ENCODE measurements at places on chromosomes 5 and 9.

- DNase-seq = no peak
Measured at GRCh38 chr9:105218673-105219072, 25.8 kb upstream of the SLC44A1 start.

DNA sequence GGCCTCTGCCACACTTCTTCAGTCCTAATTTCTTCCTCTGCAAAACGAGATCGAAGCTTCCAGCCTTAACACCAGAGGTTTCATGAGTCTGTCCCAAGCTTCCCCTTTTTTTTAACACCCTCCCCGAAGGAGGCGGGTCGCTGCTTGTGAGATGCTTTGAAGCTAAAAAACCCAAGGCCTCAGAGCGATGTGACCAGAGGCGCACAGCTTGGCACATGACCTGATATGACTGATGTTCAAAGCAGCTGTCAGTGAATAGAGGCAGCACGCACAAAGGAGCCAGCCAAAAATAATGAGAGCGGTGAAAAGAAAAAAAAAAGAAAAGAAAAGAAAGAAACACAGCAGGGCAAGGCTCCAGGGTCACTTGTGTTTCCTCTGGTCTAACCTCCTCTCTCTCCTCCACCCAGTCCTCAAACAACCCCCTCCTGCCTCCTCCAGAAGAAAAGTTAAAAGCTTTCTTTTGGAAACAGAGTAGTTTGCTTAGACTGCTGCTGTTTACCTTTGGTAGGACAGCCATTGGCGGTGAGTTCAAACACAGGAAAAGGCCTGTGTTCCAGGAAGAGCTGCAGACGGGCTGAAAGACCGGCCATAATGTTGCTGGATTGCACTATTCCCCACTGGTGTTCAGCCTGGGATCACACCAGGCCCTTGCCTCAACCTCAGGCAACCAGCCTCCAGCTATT is 10.9 kb upstream of the ZNF366 start:
- no peak for DNase-seq

DNA sequence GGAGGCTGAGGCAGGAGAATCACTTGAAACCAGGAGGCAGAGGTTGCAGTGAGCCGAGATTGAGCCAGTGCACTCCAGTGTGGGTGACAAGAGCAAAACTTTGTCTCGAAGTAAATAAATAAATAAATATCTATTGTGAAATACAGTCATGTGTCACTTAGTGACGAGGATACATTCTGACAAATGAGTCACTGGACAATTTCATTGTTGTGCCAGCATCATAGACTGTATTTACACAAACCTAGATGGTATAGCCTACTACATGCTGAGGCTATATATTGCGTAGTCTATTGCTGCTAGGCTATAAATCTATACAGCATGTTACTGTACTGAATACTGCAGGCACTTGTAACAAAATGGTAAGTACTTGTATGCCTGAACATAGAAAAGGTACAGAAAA is 61.1 kb upstream of the CCL21 start:
- DNase-seq = no peak

DNA sequence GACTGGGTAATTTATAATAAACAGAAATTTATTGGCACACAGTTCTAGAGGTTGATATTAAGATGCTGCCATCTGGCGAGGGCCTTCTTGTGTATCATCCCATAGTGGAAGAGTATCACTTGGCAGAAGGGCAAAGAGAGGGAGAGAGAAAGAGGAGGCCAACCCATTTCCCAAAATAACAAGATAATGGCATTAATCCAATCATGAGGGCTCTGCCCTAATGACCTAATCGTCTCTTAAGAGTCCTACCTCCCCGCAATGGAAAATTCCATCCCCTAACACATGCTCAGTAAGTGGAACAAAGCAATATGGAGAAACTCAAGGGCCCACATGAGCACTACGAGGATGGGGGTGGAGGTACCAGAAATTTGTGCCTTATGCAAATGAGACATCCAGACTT is 17.6 kb upstream of the VDAC1 start:
- DNase-seq = no peak

GRCh38 chr9:82410866-82411265 is 422.3 kb downstream of the SPATA31D1 start:
- no peak for DNase-seq

DNA sequence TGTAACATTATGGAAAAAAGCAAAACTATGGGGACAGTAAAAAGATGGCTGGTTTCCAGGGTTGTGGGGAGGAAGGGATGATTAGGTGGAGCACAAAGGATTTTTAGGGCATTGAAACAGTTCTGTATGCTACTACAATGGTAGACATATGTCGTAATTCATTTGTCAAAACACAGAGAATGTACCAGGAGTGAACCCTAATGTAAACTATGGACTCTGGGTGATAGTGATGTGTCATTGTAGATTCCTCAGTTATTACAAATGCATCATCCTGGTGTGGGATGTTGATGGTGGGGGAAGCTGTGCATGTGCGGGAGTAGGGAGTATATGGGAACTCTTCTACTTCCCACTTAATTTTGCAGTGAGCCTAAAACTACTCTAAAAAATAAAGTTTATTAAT is 135.0 kb upstream of the GABRP start:
- peak; percentile 70 for DNase-seq

DNA sequence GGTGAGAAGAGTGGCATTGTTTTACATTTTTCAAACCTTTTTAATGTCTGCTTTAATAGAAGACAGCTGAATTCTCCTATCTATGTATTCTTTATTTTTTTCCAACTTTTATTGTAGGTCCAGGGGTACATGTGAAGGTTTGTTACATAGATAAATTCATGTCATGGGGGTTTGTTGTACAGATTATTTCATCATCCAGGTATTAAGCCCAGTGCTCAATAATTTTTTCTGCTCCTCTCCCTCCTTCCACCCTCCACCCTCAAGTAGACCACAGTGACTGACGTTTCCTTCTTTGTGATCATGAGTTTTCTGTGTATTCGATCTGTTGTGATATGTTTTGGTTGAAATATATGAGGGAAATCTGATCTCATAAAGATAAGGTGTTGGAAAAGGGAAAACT is 1.7 kb upstream of the SREK1 start:
- DNase-seq = no peak

DNA sequence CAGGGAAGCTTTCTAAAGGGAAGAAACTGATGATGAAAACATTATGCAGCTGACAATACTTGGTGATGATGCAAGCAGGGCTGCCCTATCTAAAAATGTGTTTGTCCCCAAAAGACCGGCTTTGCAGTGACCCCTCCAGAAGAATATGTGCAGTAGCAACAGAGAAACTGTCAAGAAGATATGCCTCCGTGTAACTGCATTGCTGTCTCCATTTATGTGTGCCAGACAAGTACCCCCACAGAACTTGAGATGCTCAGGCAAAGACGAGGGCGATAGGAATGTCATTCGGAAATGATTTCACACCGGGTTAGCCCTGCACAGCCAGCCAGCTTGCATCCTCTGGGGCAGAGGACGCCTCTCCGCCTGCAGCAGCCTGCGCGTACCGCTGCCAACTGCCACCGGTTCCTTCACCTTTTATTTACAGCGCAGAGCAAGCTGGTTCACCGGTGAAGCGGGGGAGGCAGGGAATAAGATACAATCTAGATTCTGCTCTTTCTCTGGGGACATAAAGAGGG is 2.0 kb downstream of the GABBR2 start:
- DNase-seq = peak; percentile 3

DNA sequence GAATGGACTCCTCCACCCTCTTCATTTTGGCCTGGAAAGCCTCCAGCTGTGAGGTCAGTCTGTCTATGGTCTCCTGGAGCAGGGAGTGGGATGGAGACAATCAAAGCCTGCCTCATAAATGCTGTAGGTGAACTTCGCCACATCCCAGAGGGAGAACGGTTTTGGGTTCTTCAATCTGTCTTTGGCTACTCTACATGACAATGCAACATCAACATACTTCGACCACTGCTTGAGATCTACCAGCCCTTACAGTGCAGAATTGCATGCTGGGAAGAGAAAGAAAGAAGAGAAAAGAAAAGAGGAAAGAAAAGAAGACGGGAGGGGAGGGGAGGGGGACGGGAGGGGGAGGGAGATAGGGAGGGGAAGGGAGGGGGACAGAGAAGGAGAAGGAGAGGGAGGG is 28.5 kb upstream of the ANXA6 start:
- DNase-seq = no peak

DNA sequence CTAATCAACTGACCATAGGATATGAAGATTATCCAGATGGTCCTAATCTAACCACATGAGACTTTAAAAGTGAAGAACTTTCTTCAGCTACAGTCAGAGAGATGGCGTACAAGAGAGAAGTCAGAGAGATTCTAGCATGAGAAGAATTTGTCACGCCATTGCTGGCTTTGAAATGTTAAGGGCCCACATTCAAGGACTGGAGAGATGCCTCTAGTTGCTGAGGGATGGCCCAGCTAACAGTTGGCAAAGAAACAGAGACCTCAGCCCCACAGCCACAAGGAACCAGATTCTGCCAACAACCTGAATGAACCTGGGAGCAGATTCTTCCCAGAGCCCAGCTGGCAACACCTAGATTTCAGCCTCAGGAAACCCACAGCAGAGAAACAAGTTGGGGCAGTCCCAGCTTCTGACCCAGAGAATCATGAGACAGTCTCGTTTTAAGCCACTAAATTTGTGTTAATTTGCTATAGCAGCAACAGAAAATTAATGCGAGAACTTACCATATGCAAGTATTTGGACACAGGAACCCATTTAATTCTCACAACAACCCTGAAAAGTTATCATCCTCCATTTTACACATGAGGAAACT is 132.0 kb downstream of the MLLT3 start:
- no peak for DNase-seq

DNA sequence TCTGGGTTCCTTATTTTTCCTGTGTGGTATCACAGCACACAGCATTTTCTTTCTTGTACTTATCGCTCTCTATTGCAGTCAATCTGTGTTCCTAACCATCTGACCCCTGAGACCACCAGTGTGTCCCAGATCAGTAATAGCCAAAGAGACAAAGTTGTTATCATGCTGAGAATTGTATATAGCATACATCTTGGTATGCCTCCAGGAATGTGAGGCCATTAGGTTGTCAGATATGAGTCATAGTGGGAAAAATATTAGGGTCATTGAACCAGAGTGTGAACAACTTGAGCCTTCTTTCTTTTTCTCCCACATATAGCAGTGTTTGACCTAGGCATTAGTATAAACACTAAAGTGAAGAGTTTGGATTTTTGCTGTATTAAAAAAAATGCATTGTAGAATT is 106.3 kb downstream of the NDUFAF2 start:
- peak; percentile 69 for DNase-seq

DNA sequence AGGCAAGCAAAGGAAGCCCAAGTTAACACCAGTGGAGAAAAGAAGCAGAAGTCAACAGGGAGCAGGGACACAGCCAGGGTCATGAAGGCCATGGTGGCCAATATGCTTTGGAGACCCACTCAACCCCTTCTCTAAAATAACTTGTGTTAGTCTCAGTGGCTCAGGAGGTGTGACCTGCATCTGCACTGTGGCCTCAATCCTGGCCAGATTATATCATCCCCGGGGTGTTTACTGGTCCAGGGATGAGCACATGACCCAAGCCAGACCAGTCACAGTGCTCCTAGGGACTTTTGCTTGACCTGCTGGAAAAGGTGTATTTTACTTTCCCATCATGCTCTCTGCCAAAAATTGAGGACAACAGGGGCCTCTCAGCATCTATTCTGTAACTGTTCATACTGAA is 105.2 kb downstream of the DPYSL3 start:
- no peak for DNase-seq

- DNase-seq = no peak
Measured at GRCh38 chr5:121090822-121091221, 626.7 kb downstream of the PRR16 start.

DNA sequence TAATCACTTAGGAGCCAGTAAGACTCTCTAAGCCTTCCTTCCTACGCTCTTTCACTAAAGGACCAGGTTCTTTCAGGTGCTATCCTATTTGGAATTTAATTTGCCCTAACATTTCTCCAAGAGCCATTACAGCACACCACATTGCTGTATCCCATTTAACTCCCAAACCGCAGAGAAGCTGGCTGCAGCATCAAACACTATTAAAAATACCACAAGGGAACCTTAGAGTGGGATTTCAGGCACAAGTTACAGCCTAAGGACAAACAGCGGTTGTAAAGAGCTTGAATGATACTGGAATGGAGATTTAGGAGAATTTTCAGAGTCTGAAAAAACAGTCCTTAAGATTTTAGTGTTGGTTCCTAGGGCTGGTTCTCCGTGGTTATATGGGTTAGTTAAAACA is 566.4 kb downstream of the RAB3C start:
- no peak for DNase-seq

GRCh38 chr5:97181856-97182545 is 1.0 kb downstream of the RIOK2 start:
- no peak for DNase-seq

DNA sequence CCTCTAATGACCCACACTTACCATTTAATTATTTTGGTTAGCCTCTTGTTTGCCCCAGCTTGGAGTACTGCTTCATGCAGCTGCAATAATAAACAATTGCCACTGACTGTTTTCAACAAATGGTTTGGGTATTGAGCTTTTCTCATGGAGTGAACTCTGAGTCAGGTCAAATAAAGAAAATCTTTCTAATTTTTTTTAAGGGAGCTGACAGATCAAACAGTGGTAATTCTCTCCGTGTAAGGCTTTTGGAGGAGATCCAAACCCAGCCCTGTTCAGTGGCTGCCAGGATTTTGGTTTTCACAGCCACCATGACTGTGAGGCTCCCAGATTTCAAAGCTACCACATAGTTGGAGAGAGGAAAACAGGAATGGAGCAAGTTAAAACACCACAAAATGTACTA is 110.7 kb upstream of the EFNA5 start:
- DNase-seq = peak; percentile 22

DNA sequence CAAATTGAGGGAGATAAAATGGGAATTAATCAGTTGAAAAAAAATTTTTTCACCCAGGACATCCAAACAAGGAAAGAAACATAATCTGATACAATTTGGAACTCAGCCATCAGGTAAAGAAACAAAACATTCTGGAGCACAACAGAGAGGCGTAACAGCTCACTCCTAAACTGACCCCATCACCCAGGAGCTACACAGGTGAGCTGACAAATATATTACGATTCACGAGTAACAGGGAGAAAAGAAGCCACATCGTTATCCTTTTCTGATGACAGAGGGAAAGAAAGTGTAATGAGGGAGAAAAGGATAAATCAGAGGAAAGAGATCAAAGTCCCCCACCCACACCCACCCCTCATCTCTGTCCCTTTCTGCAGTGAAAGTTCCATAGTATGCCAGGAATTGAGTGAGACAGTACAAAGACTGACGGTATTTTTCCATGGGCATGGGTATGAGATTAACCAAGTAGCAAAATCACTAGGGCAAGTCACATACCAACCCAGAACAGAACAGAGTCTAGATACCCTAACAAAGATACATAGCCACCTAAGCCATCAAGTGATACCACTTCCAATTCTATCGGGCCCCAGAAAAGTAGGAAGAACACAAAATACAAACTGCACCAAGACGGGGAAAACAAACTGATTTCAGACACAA is 45.4 kb downstream of the TMEM245 start:
- no peak for DNase-seq
